Stimulated activated CD4-positive, alpha-beta T cell treated with anti-CD3 and anti-CD28 coated beads, TNF-alpha, amount 100 ng/mL, for 4 hours (primary cell): ENCODE measurements at places on chromosomes 2 and 18.
A peak's percentile ranks its signal among the peaks of the same experiment; 100 is the strongest.

DNA sequence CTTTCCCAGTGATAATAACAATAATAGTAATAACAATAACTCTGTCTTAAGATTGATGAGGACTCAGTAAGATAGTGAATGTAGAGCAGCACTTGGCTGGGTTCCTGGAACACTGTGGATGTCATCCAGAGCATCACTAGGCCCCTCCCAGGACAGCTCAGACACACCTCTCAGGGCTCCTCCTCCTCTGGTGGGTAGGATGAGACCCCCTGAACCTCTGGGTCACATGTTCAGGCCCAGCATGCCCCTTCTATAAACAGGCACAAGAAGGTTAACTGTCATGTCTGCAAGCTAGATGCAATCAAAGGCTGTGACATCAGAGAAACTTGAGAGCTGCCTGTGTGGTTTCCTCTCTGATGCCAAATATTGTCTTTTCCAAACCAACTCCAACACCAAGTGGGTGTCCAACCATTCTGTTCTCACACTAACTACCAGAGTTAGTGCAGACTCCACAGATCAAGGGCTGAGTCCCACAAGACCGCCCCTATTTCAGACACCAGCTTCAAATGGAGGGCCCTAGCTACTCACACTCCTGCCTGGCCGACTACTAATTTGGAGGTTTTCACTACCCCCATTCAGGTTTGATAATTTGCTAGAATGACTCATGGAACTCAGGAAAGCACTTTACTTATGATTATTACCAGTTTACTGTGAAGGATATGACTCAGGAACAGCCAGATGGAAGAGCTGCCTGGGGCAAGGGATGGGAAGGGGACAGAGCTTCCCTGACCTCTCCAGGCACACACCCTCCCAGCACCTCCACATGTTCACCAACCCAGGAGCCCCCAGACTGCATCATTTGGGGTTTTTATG is 46.4 kb upstream of the BZW1 start:
- DNase-seq = no peak

DNA sequence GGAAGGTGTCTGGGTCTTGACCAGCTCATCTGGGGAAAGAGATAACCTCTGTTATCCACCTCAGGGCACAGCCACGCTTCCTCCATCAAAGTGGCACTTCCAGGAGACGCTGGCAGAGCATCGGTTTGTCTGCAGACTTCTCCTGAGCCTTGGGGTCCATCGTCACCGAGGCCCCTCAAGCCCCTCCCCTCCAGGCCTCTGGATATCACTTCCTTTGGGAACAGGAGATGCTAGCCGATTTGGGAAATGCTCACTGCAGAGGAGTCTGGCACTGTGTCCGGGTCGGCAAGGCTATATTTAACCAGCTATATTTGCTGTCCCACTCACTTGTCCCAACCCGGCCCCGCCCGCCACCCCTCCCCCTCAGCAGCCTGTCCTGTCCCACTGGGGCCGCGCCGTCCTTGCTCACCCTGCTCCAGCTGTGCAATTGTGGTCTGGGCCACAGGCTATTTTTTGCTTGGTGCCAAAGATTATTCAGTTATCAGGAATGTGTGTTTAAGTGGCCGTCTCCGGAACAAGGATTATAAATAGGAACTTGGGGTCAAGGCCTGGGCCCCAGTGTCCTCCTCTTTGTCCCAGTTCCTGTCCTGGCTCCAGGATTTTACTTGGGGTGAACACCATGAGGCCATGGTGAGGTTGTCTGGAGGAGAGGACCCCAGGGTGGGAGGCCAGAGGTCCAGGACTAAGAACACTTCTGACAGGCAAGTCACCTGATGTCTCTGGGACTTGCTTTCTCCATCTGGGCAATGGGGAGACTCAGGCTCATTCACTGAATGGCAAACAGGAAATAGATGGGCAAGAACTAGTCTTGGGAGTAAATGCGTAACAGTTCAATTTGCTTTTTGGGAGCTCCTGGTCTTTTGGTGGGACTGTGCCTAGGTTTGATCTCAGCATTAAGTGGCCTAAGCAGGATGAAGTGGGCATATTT is 263.6 kb downstream of the DYSF start:
- no peak for DNase-seq

GRCh38 chr2:11858883-11859282 is 112.5 kb downstream of the LPIN1 start:
- no peak for DNase-seq

- no peak for DNase-seq
Observed at GRCh38 chr18:27467073-27467472, 282.0 kb upstream of the CHST9 start.

DNA sequence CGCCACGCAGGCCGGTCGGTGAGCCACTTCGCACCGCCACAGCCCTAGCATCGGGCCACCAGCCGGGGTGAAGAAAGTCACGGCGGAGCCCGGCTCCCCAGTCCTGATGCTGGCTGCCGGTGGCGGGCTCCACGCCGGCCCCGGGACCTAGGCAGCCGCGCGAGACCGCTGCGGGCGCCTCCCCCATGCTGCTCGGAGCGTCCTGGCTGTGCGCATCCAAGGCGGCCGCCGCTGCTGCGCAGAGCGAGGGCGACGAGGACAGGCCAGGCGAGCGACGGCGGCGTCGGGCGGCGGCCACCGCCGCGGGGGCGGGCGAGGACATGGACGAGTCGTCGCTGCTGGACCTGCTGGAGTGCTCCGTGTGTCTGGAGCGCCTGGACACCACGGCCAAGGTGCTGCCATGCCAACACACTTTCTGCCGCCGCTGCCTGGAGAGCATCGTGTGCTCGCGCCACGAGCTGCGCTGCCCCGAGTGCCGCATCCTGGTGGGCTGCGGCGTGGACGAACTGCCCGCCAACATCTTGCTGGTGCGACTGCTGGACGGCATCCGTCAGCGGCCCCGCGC is 433 bp downstream of the SH3RF3 start:
- peak; percentile 13 for DNase-seq

DNA sequence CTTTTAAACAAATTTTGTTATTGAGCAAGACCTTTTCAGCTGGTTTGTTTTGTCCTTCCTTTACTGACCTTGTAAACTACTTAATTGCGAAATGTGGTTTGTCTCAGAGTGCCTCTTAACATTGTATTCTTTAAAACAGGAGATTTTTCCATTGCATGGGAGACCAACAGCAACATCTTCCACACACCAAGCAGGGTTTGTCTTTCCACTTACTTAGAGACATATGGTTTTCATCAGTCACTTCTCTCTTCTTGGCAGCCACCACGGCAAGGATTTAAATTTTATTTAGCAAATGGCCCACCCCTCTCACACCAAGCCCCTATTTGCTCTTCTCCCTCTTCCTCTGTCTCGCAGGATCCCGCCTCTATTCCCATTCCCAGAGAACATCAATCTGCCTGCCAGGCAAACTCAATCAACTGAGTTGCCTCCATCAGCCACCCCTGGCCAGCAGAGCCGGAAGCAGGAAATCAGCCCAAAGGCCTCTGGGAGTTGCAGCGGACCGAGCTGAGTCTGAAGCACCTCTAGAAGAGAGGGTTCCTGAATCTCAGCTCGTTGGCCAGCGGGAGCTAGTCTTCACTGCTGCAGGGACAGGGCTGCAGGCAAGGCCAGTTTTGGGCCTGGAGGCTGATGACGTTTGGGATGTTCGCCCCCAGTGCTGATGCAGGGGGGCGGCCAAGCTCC is 11.3 kb upstream of the CIB4 start:
- DNase-seq = no peak

DNA sequence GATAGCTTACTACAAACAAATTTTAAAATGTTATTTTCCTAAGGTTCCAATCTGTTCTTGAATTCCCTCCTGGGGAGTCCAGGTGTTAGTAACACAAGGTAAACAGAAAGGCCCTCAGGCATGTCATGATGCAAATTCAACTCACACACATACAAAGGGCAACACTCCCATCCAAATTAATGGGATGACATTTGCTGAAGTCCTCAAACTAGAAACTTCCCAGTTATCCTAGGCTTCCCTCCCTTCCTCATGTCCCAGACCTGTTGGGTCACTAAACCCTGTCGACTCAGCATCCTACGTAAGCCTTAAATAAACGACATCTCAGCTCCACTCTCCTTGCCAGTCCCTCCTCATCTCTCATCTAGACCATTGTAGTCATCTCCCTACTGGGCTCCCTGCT is 85.1 kb downstream of the GREB1L start:
- no peak for DNase-seq

DNA sequence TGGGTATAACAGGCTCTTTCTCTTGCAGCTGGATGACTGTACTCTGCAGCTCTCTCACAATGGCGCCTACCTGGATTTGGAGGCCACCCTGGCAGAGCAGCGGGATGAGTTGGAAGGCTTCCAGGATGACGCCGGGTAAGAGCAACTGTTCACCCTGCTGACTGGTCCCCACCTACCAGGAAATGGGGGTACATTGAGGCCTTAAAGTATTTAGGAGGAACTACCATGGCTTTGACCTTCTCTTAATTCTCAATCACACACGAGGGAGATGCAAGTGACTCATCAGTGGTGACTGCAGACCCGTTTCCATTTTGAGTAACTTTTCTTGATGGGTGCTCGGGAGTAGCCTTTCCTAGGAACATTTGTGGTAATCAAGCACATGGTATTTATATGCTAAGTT is 58.0 kb downstream of the FHOD3 start:
- DNase-seq = no peak

GRCh38 chr18:46385124-46385523 is 271.9 kb downstream of the LOXHD1 start:
- no peak for DNase-seq

DNA sequence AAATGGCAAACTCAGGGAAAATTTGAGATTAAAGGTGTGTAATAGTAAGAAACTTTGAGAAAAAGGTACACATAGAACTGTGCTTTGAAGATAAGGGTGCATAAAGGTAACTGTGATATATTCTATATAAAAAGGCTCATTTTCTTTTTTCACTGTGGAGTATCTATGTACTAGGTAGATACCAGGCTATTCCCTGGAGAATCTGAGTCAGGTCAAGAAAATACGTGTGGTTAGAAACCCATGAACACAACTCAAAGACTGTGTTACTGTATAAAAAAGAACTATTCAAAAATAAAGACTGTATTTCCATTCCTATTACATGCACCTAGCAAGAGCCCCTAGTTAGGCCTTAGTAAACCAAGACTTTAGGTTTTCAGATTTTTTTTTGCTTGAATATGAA is 100.1 kb upstream of the GRB14 start:
- DNase-seq = no peak

- DNase-seq = no peak
Observed at GRCh38 chr2:130319536-130319935, 23.2 kb upstream of the IMP4 start.

DNA sequence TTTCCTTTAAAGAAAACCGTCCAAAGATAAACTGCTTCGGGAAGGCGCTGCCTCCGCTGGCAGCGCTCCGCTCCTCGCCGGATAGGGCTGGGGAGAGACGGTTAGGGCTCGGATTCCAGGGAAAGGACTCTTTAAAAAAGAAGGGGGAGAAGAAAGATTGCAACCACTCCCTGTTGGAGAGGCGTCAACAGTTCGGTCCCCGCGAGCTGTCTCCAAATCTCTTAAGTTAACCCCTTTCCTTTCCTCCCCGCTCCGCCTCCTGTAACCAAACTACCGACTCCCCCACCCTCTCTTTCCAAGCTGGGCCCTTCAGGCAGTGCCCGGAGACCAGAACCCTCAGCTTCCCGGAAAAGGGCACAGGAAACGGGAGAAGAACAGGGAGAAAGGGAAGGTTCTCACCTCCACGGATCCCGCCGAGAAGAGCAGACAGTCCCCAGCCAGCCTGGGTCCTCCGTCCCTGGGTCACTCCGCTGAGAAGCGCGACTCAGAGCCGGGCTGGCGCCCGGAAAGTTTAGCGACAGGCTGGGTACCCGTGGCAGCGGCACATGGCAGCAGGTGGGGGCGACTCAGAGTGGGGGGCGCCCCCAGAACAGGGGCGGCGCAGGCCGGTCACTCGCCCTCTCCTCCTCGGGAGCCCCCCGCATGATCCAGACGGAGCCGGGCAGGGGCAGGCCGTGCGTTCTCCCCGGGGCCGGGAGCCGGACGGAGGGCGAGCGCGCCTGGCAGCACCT is 675 bp downstream of the FZD5 start:
- no peak for DNase-seq

- no peak for DNase-seq
Observed at GRCh38 chr2:128303095-128303791, 15.4 kb downstream of the HS6ST1 start.

GRCh38 chr2:176128982-176129796 is at the start of gene HOXD8:
Gene HOXD8, plus strand, starts transcription at chr2:176129705. Its CDS starts 662 bp downstream, at chr2:176130367.
- no peak for DNase-seq

DNA sequence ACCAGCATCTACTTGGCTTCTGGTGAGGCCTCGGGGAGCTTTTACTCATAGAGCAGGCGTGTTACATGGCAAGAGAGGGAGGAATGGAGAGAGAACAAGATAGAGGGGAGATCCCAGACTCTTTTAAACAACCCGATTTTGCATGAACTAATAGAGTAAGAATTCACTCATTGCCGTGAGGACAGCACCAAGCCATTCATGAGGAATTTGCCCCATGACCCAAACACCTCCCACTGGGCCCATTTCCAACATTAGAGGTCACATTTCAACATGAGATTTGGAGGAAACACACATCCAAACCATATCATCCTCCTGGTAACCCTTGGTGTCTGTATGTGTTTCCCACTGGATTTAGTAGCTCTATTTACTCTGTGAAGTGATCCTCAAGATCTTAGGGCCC is 249.9 kb upstream of the SP5 start:
- no peak for DNase-seq

DNA sequence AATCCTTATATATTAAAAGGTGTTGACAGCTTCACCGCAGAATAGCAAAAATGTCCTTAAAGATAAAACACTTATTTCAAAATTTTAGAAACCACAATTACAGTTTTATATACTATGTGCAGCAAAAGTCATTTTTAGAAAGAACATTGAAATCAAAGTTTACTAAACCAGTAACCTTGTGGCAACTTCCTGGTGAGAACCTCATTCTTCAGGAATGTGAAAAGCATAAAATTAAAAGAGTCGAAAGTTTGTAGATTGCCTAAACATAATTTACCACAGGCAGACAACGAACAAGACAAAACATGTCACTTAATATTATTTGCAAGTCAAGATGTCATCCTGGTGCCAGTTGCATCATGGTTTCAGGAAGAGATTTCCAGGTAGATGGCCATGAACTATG is 108.3 kb upstream of the NRP2 start:
- DNase-seq = no peak

DNA sequence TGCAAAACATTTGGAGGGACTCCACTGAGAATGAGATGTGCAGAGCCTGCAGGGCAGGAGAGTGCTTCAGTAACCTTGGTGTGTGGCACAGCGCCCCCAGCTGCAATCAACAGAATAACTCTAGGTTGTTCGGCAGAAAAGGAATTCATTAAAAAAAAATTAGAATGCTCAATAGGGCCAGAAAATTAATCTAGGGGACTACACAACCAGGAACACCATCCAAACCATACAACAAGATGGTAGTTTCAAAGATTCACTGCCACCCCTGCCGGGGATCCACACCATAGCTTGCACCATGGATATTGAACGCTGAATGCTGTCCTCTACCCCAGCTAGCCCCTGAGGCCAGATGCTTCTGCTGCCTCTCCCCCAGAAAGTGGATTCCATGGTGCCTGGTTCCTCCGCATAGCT is 50.1 kb downstream of the THUMPD2 start:
- DNase-seq = no peak

- DNase-seq = peak; percentile 52
Observed at GRCh38 chr18:13376841-13377351, 158.3 kb downstream of the LDLRAD4 start.
